ENCODE measurements at places on chromosomes 4 and X.

DNA sequence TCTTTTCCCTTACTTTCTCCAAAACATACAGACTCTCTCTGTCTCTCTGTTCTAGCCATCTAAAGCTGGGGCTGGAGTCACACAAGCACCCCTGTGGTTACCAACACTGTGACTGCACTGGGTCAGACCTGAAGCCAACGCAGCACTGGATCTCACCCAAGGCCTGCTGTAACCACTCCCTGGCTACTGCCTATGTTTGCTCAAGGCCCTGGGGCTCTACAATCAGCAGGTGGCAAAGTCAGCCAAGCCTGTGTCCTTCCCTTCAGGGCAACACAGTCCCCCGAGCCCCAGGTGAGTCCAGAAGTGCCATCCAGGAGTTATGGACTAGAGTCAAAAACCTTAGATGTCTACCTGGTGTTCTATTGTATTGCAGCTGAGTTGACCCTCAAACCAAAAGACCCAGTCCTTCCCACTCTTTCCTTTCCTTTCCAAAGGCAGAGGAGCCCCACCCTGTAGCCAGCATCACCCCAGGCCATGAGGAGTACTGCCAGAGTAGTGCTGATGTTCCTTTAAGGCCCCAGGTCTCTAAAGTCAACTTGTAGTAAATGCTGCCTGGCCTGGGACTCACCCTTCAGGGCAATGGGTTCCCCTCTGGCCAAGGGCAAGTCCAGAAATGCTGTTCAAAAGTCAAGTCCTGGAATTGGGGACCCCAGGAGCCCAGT lies 58.8 kb upstream of the RAP2C start:
- DNase-seq = no peak

GRCh38 chr4:26787461-26788340 lies 72.9 kb upstream of the STIM2 start:
- peak; percentile 46 for DNase-seq

- DNase-seq = no peak
Observed at GRCh38 chr4:151753056-151753455, 7.8 kb downstream of the GATB start.

DNA sequence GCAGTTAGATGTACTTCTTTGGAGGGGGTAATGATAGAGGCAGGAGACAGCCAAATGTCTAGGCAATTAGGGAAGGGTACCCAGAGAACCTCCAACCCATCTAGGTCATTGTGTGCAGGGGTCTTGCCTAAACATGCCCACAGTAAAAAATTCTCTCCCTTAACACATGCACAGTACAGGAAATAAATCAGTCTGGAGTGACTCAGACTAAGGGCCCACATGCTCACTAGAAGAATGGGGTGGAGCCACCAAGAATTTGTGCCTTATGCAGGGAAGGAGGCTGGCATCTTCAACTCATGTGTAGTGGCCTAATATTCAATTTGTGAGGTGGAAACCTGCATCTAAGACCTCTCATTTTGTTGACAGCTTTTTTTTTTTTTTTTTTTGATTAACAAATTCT lies 945.3 kb upstream of the GRIA3 start:
- DNase-seq = no peak

DNA sequence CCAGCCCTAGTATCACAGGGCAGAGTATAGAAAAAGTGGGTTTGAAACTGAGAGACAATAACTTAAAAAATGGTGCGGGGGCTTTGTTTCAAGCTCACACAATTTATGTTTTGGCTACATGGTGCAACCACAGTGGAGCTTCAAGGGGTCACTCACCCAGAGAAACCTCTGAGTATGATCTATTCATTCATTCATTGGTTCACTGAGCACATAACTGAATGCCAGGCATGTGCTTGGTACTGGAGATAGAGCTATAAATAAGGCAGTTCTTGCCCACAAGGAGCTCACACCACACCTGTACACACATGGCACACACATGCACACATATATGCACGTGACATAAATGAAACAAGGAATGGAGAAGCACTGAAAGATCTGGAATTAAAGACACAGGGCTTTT lies 171.4 kb downstream of the NHS start:
- no peak for DNase-seq

DNA sequence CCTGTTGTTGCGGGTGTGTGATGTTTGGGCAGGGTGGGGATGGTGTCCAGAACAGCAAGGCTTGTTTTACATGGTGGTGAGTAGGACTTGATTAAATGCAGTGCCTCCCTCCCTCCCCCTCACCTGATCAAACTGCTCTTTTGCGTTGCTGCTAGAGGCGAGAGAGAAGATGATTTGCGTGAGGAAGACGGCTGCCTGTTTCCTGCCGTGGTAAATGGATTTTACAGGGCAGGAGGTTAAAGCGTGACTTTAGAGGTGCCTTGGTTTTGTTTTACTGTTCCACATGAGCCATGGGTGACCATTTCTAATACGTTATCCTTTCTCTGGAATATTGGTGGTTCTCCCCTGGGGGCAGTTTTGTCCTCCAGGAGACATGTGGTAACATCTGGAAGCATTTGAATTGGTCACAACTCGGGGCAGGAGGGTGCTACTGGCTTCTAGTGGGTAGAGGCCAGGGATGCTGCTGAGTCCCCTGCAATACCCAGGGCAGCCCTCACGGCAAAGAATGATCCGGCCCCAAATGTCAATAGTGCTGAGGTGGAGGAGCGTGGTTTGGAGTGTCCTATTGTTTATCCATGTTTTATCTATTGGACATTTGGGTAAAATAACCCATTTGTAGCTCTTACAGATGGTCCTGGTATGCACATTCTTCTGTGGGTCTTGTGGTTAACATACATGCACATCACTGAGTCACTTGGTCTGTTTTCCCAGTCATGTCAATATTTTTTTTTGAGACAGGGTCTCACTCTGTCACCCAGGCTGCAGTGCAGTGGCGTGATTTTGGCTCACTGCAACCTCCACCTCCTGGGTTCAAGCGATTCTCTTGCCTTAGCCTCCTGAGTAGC lies 73.7 kb downstream of the SHROOM2 start:
- no peak for DNase-seq

DNA sequence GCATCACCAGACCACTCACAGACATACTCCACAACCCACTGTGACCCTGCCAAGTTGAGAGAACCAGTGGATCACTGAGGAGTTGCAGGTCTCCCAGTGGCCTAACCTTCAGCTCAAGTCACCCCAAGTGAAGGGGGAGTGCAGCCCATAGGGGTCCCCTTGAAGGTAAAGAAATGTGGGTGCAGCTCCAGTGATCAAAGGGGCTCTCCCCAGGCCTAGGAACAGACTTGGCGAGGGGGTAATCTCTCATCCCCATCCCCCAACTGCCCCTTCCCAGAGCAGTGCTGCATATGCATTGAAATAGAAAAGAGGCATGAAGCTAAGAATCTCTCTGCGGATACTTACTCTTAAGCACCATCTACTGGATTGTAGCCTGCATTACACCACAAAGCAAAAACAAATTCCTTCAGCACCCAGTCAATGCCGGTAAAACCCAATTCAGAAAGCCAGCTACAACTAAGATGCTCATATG lies 27.0 kb downstream of the MAGEE1 start:
- no peak for DNase-seq

GRCh38 chr4:165627128-165627527 lies 245.9 kb upstream of the TLL1 start:
- DNase-seq = no peak

- no peak for DNase-seq
Observed at GRCh38 chrX:153884136-153884535, 1.8 kb downstream of the L1CAM start.

GRCh38 chrX:153061732-153062131 lies 5.5 kb downstream of the PNMA3 start:
- no peak for DNase-seq

DNA sequence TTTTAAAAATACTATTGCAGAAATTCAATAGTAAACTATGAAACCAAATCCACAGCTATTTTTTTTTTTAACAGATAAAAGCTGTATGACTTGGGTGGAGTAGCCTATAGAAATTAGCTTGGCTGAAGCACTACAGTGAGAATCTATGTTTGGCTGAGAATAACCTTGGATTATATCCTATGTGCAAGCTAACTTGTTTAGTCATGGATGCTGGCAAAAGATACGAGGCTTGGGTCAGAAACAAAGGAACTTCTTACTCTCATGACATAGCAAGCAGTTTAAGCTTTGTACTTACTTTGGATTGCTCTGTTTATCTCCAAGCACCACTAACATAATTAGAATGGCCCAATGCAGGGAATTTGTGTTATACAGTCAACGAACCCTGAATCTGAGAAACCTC lies 119.2 kb upstream of the GRID2 start:
- no peak for DNase-seq

DNA sequence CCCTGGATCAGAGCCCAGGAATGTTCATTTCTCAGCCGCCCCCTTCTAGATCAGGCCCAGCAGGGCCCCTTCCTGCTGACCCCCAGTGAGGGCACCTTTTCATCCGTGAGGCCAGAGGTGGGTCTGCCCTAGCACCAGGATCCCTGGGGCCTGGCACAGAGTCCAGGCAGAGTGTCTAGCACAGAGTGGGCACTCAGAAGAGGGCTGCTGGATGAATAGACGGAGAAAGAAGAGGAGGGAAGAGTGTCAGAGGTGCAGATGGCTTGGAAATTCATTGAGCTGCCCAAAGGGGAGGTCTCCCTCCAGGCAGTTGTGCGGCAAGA lies 106.5 kb downstream of the CPZ start:
- DNase-seq = no peak

GRCh38 chrX:40414335-40414734 lies 166.4 kb upstream of the ATP6AP2 start:
- DNase-seq = no peak

GRCh38 chr4:80614319-80614718 lies 278.8 kb downstream of the CFAP299 start:
- no peak for DNase-seq

DNA sequence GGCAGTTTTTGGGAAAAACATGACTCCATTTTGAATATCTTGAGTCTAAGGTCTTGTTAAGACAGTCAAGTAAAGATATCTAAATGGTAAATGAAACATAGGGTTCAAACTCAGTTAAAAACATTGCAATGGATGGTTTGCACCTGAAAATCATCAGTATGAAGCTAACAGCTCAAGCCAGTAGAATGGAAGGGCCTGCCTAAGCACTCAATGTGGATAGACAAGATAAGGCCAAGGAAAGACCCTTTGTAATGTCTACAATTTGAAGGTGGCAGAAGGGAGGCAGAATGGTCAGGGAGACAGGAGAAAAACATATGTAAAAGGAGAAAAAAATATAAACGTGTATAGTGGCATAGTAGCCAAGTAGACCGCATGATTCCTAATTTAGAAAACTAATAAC lies 78.2 kb downstream of the REELD1 start:
- DNase-seq = no peak

All from stimulated activated CD4-positive, alpha-beta T cell treated with anti-CD3 and anti-CD28 coated beads, Interleukin-2, amount 100 ng/mL, for 24 hours (primary cell).